ENCODE measurements at places on chromosomes 11 and 22.

DNA sequence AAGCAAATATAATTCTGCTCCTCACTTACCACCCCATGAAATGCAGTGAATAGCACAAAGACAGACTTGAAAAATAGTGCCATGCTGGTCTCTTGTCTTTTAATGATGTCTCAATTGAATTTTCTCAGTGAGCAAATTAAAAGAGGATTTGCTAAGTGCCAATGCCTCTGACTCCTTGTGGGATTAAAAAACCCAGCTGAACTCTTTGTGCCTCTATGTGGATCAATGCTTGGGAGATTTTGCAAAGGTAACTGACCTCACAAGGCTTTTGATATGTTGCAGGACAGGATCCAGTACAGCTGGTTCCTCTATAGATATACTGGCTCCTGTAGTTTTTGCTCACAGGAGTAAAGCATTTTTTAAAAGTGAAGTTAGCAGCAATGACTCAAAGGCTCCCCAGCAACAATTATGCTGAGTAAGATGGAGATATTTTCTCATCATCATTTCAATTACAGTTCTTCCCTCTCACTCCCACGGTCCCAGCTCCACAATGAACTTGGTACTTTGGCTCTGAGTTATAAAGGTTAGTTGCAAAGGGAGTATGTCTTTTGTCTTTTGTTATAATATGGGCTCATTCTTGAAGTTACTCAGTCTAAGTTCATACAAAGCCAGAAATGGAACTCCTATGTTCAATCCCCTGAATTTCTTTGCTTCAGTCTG, 471.5 kb downstream of the LRRC4C start:
- no peak for DNase-seq

GRCh38 chr11:37849706-37850105, 1251.7 kb upstream of the RAG2 start:
- DNase-seq = no peak

DNA sequence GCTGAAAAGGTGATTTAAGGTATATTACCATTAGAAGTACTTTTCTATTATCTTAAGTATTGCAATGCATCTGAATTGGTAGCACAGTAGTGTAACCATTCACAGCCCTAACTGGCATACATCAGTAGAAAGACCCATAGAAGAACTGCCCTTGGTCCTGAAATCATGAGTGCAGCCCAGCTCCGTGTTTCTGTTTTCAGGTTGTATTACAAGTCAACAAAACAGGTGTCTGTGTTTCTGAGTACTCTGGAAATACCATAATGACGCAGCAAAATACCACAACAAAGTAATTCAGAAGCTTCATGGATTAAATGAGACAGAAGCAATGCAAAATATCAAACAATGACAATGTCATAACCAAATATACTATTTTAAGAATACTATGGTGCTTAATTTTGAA, 226.3 kb downstream of the OPCML start:
- no peak for DNase-seq

DNA sequence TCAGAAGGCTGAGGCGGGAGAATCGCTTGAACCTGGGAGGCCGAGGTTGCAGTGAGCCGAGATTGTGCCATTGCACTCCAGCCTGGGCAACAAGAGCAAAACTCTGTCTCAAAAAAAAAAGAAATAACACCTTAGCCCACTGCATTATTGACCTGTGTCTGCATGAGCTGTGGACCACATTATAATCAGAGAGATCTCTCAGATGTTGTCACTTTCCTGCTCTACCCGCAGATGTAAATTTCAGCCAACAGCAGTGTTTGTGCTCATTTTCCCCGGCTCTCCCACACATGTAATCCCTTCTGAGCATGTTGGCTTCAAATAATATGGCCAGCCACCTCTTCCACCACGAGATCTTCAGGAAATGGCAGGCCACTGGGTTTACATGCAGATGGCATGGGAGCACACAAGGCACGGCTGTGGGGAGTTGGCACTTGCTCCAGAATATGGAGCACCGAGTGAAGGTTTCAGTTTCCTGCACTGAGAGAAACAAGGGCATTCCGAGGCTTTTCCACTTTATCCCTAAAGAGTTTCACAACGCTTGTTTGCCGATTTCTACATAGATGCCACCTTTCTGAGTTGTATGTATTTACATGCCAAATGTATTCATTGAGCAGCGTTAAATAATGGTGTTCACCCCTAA, 19.7 kb downstream of the CDPF1 start:
- DNase-seq = no peak

- DNase-seq = no peak
Measured at GRCh38 chr11:21567645-21568290, 625.1 kb upstream of the ANO5 start.

GRCh38 chr22:37681556-37682049, 4.5 kb upstream of the NOL12 start:
- no peak for DNase-seq

- DNase-seq = no peak
Measured at GRCh38 chr22:27493796-27494195, 307.8 kb downstream of the MN1 start.

DNA sequence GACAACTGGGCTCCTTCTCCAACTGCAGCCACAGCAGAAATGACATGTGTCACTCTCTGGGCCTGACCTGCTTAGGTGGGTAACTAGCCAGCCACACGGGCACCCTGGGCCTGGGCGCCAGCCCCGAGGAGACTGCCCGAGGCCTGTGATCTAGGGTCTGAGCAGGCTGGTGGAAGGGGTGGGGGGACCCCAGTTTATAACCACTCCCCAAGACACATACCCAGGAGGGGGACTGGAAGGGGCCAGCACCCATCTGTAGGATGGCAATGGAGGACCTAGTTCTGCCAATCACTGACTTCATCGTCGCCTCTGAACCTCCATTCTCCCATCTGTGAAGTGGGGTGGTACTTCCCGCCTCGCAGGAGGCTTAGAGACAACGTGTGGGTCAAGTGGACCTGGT, 16.1 kb downstream of the CD5 start:
- DNase-seq = no peak

DNA sequence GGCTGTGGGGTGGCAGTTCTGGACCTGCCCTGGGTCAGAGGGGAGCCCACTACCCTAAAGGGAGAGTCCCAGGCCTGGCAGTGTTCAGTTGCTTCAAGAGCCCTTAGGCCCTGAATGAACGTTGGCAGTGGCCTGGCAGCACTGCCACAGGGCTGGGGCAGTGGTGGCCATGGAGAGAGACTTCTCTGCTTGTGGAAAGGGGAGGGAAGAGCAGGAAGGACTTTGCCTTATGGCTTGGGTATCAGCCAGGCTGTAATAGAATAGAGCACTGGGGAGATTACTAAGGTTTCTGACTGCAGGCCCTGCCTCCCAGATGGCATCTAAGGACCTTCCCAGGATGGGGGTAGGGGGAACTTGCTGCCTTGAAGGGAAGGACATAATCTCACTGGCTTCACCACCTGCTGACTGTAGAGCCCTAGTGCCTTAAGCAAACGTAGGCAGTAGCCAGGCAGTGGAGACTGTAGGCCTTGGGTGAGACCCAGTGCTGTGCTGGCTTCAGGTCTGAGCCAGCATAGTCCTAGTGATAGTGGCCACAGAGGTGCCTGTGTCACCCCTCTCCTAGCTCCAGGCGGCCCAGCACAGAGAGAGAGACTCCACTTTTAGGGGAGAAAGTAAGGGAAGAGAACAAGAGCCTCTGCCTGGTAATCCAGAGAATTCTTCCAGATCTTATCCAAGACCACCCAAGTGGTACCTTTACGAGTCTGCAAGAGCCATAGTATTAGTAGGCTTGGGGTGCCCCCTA, 27.6 kb downstream of the PLA2G6 start:
- peak; percentile 48 for DNase-seq

GRCh38 chr11:34180040-34180813, 74.8 kb downstream of the NAT10 start:
- DNase-seq = no peak

- DNase-seq = no peak
Measured at GRCh38 chr22:36457688-36458450, 23.6 kb downstream of the TXN2 start.

DNA sequence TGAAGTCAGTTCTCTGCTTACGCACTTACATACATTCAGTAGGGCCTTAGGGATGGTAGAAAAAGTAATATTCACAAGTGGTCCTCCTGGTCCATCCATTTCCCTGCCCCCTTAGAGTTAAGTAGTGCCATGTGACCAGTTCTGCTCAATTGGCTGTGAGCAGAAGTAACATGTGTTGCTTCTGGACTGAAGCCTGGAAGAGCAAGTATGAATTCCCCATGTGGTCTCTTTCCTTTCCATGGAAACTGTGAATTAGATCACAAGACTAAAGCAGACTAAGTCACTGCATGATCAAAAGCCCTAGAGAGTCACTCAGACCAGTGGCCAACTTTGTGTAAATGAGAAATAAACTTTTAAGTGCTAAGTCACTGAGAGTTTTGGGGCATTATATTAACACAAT, 341.7 kb upstream of the CADM1 start:
- no peak for DNase-seq

DNA sequence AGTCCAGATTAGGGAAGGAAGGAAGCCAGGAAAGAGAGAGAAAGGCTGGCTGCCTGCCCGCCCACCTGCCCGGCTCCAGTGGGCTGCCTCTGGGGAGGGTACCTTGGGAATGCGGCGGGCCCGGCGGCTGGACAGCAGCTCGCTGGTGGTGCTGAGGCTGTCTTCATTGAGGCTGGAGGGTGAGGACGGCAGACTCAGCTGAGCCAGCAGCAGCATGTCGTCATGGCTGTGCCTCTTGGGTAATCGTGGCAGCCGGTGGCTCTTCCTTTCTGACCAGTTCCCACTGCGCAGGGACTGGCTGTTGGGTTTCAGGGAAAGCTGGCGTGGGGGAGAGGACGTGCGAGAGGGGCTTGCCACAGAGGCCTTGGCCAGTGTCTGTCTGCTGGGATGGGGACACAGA, 32.9 kb downstream of the RPL27A start:
- no peak for DNase-seq

DNA sequence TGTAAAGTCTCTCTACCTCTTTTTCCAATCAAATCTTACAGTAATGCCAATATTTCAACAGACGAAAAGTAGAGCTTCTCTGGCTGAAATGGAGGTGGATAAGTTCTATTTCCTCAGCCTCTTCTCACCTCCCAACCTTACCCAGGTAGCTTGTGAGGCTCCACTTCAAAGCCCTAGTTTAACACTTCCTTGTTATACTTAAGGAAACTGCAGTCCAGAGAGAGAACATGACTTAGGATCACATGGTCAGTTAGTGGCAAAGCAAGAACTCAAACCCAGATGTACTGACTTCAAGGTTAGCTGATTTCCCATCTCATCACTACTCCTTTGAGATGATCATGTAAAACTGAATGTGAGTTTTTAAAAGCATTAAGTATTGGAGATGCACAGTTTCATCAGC, 32.5 kb downstream of the PAK1 start:
- DNase-seq = no peak

DNA sequence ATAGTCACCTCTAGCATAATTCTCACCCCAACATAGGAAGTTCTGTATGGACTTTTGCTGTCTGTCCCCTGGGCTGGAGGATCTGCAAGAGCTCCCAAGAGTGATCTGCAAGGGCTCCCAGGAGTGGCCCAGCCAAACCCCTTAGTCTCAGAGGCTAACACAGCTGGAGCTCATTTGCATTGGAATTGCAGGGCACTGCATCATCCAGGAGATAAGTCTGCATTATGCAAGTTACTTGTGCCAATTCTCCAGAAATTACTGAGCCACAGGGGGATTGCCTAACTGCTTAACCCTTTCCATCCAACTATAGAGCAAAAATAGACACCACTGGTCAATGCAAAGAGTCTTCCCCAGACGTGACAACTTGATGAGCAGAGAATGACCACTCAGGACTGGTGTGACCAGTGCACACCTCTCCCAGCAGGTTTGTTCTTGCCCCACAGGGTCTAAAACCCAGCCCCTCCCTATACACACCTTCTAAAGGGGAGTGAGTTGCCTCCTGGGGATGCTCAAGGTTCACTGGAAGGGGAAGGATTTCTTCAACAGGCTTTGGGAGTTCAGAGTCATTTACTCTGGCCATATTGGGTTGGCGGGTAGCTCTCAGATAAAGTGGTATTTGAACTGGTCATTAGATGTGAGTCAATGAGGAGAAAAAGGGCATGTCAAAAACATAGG, 38.4 kb downstream of the POU2AF3 start:
- DNase-seq = no peak

DNA sequence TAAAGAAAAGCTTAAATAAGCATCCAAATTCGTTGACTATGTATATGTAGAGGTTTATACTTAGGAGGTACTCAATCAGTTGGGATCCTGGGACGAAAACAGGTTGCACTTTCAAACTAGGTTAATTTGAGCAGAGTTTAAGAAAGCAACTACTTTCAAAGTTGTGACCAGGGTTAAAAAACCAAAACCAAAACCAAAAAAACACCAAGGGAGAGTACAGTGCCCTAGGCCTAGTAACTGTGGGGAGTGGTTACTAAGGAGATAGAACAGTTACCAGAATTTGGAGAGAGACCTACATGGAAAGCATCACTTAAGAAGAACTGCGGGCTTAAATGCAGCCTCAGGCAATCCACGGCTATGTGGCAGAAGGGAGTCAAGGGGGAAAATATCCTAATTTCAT, 148.3 kb downstream of the JRKL start:
- DNase-seq = no peak

- no peak for DNase-seq
Measured at GRCh38 chr11:45900916-45901617, 6.0 kb downstream of the FREY1 start.

DNA sequence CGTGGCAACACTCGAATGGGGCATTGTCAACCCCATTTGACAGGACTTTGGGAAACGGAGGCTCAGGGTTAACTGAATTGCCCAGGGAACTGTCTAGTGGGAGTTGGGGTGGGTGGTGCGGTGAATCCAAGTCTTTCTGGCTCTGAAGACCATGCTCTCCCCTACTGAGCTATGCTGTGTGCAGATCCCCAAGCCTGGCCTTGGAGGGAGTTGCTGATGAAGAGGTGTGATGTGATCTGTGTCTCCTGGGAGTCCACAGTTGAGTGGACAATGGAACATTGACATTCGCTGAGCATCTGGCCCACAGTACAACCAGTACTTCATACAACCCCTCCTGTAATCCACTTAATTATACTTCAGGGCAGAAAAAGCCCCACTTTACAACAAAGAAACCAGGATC, 172.2 kb downstream of the ST3GAL4 start:
- no peak for DNase-seq

DNA sequence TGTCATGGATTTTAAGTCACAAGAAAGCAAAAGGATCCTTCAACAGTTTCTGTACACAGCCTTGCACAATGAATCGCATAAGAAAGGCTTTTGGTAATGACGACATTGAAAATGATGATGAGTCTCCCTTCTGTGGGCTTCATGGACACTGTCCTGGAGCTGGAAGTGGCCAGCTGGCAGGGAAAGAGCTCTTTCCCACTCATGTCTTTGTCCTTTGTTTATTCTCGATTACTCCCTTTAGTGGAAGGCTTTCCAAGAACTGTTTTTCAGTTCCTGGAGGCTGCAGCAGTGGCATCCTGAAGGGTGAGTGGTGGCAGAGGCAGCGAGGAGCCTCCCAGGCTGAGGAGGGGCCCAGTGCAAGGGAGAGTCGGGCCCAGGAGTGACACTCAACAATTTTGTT, 505.2 kb downstream of the NTM start:
- DNase-seq = no peak

- no peak for DNase-seq
Measured at GRCh38 chr11:62401811-62402210, 17.0 kb upstream of the SCGB1A1 start.

DNA sequence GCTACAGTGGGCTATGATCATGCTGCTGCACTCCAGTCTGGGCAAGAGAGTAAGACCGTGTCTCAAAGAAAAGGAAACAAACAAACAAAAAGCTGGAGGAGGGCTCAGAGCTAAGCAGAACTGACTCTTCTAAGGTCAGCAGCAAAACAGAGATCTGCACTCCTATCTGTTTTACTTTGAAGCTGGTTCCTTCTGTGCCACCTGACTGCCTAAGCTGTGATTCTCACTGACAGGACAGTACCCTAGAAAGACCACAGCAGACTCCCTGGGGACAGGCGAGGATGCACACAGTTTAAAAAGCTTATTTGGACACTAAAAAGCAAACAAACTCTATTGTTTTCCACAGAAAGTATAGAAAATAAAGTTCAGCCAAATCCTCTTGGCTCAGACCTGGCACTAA, 30.5 kb downstream of the NEFH start:
- no peak for DNase-seq
